ENCODE measurements at places on chromosomes 4 and X.

- DNase-seq, result no peak
Measured at GRCh38 chr4:149426461-149426860, 389.2 kb downstream of the IQCM start.

DNA sequence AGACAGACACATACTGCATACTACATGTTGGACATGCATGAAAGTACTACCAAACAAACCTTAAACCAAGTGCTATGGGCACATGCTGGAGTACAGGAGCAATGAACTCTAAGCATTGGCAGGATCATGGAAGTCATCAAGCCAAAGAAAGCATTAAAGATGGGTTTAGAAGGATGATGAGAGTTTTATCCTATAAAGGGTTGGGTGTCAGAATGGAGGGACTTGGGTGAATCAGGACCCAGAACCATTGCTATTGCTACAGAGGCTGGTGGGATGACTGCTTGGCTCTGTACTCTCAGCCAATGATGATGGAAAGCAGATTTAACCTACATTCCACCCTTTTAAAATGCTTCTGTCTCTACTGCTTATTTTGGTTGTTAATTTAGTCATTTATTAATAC is 233.9 kb upstream of the EDA2R start:
- no peak for DNase-seq

GRCh38 chr4:157265281-157265680 is 44.8 kb downstream of the GRIA2 start:
- peak; percentile 19 for DNase-seq

- no peak for DNase-seq
Measured at GRCh38 chrX:6729626-6730025, 194.7 kb upstream of the VCX3A start.

DNA sequence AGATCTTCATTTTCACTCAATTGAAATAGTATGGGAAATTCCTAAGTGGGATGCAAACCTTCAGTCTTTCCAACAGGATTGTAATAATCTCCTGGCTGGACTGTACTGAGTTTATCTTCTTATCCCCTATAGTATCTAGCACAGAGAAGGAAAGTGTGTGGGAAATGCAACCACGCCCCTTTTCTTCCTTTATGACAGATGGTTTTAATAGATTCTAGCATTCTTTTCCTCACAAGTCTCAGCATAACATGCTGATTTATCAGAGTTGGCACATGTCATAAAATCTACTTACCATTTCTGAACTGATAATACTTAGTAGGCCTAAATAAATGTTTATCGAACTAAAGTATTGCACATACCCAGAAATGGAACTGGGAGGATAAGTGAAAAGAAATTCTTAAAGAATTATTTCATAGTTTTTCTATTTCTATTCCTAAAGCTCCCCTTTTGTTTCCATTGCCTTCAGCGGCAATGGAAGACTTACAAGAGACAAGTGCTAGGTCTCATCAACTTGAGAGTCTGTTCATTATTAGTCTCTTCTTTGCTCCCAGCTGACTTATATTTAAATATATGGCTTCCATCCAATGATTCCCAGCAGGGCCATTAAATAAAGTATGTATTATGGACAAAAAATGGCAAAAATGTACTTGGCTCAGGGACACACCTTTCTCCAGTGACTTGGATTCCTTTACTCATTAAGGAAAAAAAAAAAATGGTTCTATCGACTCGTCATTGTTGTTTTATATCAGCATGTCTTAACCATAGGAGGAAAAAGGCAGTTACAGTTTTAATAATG is 484.5 kb downstream of the IL1RAPL1 start:
- DNase-seq, result no peak

DNA sequence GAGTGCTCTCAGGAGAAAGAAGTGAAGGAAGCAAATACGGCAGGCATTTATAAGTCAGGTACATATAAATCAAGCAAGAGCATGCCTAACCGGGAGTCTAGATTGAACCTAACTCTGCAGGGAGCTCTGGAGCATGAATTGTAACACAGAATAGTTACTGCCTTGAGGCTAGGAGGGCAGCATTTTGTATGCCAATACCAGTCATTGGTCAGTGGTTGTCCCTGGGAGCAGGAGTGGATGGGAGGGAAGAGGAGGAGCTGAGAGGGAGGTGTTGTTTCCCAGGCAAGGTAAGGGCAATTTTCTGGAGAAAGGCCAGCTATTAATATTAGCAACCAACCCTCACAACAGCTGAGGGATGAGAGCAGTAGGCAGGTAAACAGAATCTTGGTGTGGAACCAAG is 224.7 kb upstream of the DCAF8L1 start:
- DNase-seq, result peak; percentile 9

DNA sequence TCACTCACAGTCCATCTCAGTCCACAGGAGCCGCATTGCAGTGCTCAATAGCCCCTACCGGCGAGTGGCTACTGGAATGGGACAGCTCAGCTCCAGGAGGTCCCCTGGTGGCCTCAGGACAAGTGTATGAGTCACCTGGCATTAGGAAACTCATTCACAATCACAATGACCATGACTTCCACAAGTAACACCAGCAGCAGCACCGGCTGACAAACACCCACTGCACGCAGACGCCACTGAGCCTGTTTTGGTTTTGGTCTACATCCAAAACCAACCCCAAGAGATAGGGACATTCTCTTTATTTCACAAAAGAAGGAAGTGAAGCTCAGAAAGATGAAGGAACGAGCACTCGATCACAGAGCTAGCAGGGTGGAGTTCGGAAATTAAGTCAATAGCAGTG is 8.1 kb downstream of the JAKMIP1 start:
- DNase-seq, result no peak

- no peak for DNase-seq
Measured at GRCh38 chrX:53188763-53189162, 36.2 kb downstream of the KDM5C start.

GRCh38 chrX:134388161-134389109 is 71.5 kb upstream of the HPRT1 start:
- DNase-seq, result no peak

- no peak for DNase-seq
Measured at GRCh38 chr4:140856621-140857062, 100.5 kb upstream of the TBC1D9 start.

DNA sequence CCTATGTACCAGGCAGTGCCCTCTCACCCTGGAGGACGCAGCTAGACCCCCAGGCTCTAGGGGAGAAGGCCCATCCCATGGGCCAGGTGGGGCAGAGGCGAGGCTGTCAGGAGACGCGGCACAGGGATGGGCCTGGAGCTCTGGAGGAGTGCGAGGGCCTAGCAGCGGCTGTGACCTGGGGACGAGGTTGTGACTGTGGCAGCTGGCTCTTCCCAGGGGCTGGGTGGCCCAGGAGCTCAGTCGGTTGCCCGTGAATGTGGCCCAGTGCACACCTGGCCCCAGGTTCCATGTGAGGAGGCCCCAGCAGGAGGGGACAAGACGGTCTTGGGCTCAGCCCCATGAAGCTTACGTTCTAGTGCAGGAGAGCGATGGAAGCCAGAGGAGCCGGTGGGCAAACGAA is 31.0 kb upstream of the ADRA2C start:
- no peak for DNase-seq

GRCh38 chr4:7515390-7515902 is 80.7 kb upstream of the PSAPL1 start:
- DNase-seq, result no peak

GRCh38 chrX:45584717-45585116 is 384.0 kb upstream of the DIPK2B start:
- no peak for DNase-seq

GRCh38 chr4:7004331-7004730 is 38.8 kb upstream of the TADA2B start:
- no peak for DNase-seq

DNA sequence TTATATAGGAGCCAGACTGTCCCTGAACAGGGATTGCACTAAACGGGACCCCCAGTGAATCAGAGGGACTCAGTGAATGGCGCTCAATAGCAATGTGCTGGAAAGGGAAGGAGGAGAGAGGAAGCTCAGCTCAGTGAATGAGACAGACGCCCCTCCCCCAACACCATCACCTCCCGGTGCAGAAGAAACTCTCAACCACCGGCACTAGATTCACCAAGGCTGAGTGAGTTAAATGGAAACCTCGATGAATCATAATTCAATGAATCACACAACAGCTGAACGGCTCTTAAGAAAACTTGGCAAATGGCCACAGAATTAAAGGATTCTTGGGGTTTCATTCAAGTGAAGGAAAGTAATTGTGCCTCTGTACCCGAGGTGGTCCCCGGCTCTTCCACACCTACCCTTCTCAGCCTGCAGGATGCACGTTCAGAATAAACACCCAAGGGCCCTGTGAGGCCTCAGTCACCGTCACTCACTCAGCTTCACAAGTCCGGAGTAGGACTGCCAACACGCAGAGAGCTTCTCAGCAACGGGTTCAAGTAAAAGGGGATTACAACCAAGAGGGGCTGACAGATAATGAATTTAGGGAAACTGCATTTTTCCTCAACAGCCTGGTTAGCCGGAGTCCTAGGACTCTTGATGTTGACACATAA is 29.3 kb downstream of the CRMP1 start:
- DNase-seq, result no peak

DNA sequence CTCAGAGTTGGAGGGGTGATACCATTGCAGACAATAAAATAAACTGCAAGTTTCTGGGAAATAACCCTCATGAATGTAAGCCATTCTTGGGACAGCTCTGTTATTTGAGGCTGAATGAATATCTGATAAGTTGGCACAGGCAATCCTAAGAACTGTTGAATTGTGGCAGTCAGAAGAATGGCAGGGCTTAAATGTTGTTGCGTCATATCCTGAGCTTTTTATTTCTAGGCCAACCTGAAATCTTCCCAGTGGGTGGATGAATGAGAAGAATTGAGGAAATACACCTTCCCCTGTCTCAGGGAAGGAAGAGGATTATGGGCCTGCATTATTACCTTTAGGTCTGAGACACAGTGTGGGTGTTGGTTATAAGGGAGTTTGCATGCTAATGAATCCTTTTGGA is 64.4 kb upstream of the C4orf54 start:
- DNase-seq, result no peak

- no peak for DNase-seq
Measured at GRCh38 chrX:109347632-109348031, 134.3 kb downstream of the GUCY2F start.

DNA sequence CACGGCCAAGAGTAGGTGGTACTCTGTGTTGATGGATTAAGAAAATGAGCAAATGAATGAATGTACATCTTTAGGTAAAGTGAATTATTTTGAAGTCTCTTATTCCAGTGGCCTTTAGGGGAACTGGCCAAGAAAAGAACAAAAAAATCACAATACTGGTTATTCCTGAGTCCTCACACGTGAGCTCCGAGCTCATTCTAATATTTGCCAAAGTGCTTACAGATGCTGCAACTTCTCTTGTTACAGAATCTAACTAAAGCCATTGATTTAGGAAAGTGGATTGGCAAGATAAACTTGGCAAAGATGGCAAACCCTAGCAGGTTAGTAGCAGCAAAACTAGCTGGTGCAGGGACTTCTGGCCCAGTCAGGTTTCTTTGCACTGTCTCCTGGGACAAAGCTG is 37.6 kb downstream of the IDS start:
- DNase-seq, result no peak

DNA sequence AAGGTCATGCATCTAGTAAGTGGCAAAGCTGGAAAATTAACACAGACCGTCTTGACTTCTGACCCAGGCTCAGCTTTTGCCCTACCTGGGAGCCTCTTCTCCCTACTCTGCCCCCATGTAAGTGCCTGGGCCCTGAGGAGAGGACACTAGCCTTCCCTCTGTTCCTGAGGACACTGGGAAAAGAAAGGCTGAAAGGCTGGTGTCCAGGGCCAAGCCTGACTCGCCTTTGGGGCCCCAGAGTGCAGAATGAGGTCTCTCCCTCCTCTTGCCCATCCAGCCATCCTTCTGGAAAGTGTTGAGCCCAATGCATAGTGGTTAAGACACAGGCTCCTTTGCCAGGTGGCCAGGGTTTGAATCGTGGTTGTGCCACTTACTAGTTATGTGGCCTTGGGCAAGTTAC is 91.5 kb downstream of the PJA1 start:
- no peak for DNase-seq

GRCh38 chr4:158208963-158209640 is 1.2 kb upstream of the TMEM144 start:
- no peak for DNase-seq

GRCh38 chr4:184854673-184855072 is 28.9 kb upstream of the ACSL1 start:
- DNase-seq, result no peak

DNA sequence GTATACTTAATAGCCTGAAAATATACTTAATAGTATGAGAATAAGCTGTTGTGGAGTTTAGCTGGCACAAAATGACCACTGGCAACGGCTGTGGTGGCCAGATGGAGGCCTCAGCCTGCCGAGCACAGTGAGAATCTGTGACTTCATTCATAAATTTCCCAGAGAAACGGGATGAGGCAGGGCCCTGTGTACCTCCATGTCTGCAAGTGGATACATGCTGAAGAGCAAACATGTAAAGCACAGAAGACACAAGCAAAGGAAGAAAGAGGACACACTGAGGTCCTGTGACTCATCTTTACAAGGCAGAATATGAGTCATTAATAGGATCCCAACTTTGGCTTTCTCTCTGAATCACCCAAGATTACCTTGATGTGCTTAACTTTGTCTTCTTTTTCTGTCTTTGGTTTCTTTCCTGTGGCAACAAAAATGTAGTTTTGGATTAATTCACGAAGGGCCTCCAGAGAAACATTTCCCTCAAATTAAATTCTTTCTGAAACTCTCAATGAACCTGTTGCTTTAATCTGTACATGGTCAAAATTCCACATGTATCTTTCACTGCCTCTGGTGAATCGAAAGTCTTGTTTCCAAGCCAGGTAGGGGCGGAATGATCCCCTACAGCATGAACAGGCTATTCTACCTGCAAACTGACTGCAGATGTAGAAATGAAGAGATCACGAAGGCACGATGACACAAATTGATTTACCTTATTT is 56.4 kb downstream of the IRF2 start:
- no peak for DNase-seq

- no peak for DNase-seq
Measured at GRCh38 chr4:7417639-7418038, 17.1 kb downstream of the PSAPL1 start.

DNA sequence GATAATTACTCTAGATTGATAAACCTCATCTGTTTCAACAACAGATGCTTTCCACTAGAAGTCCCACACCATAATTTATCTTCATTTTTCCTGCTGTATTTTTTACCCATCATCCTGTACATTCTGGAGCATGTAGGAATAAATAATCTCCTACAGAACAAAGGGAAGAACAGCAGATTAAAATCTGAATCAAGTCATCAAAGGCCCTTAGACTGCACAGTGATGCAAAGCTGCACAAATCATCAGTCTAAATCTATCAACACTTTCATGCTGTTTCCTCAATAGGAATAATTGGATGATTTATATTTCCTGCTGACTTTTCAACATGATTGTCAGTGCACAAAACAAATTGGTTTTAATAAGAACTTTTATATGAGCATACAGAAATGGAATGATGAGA is 1143.9 kb downstream of the STIM2 start:
- no peak for DNase-seq

GRCh38 chr4:66767442-66767841 is 777.9 kb downstream of the CENPC start:
- no peak for DNase-seq

GRCh38 chr4:37490391-37491347 is 195.5 kb downstream of the RELL1 start:
- DNase-seq, result no peak

DNA sequence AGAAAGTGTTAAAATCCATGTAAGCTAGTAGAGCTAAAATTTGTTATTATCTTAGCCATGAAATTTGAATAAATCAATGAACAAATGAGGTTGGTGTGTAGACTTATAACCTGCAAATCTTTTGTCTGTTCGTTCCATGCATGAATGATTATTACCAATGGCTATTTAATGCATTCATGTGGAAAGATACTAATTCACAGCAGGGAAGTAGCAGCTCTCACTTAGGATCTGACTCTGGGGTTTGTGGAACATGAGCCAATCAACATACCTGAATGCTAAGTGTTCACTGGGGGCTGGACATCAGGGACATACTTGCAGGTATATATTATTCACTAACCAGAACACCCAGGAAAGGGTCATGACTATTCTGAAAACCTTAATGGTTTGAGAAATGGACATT is 444.1 kb downstream of the STIM2 start:
- DNase-seq, result no peak
